ENCODE measurements at places on chromosomes 11 and 22. TPM values are rescaled to one million over a fixed set of nuclear protein-coding genes. Genes with fewer than 3 reads are reported as not detected.

The AASDHPPT gene
- total RNA-seq, result 45.0 TPM

The CRYBA4 gene
- total RNA-seq, result not detected

The DCPS gene
- 14.1 TPM for total RNA-seq

The RFPL3 gene
- total RNA-seq, result not detected

The RIN1 gene
- 19.5 TPM for total RNA-seq

The SCN3B gene
- total RNA-seq, result 0.13 TPM

The SEC14L2 gene
- 11.6 TPM for total RNA-seq

The FOSL1 gene
- total RNA-seq, result 24.0 TPM

The TRIM44 gene
- total RNA-seq, result 14.0 TPM

The PGA4 gene
- total RNA-seq, result 0.06 TPM

The RPS6KA4 gene
- 46.5 TPM for total RNA-seq

The PLAAT2 gene
- total RNA-seq, result not detected

The MS4A4A gene
- total RNA-seq, result not detected
